Smooth muscle cell of the brain vasculature (primary cell): ENCODE measurements at places on chromosomes 13 and 19.

GRCh38 chr13:45678282-45678681, 23.8 kb upstream of the CBY2 start:
- DNase-seq, result no peak

- DNase-seq, result no peak
Observed at GRCh38 chr13:37615276-37615675, 16.7 kb upstream of the POSTN start.

DNA sequence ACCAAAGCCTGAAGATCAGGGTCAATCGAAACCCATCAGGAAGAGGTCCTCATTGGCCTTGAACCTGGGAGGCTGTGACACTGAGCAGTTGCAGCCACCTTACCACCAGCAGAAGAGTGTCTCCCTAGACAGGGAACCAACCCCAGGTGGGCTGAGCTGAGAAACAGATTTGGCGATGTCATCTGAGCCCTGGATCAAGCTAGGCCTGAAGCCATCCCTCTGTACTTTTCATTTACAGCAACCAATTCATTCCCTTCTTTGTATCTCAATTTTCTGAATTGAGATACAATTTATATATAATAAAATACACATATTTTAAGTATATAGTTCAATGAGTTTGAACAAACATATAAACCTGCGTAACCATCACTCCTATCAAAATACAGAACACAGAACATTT, 14.6 kb downstream of the RHPN2 start:
- no peak for DNase-seq

DNA sequence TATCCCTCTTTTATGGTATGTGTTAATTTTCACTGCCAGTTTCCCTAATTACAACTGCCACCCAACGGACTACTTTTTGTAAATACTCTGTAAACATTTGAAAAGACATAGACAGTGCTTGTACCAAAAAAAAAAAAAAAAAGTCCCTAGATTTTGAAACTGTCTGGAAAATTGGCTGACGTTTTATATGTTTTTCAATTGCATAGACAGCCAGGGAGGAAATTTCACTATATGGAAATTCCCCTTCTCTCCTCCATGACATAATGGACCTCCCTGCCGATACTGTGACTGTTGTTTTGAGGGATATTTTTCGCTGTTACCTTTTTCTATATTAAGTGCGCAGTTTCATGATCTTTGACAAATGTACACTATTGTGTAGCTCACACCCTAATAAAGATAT, 43.4 kb downstream of the C13orf42 start:
- DNase-seq, result no peak

GRCh38 chr13:22077764-22078163, 406.9 kb downstream of the FGF9 start:
- DNase-seq, result no peak

GRCh38 chr13:30529085-30529834, 63.5 kb upstream of the HMGB1 start:
- DNase-seq, result no peak

- DNase-seq, result no peak
Observed at GRCh38 chr19:12364391-12365235, 870 bp downstream of the ZNF442 start.

GRCh38 chr19:5579697-5580096, 11.9 kb upstream of the TINCR start:
- DNase-seq, result no peak

DNA sequence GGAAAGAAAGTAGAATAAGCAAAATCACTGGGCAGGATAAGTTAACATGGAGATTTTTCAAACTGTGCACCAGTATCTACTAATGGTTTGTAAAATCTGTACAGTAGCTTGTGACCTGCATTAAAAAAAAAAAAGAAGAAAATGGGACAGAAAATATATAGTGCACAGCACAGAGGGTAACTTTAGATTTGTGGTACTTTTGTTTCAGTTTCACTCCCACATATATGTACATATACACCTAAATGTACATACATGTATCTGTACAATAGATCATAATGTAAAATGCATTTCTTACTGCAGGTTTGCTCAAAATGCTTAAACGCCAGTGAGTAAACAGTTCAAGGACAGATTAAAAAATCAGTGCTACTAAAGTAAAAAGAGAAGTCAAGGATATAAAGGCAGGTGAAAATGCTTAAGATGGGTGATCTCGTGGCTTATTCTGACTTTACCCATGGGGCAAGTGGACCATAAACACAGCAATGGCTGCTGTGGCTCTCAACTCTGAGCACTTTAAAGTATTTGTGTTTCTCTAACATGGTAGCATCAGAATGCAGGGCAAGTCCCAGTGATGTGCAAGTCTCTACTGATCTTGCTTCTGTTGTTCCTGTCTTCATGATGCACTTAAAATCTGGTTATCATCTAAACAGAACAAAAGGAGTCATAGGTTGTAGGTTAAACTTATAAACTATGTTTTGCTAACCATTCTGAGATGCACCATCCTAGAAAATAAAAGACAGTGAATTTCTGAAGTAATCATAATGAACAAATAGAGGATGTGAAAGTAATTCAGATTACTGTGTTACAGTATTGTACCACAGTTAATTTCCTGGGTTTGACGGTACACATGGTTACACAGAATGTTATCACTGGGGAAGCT, 112.3 kb downstream of the MIPEP start:
- no peak for DNase-seq

DNA sequence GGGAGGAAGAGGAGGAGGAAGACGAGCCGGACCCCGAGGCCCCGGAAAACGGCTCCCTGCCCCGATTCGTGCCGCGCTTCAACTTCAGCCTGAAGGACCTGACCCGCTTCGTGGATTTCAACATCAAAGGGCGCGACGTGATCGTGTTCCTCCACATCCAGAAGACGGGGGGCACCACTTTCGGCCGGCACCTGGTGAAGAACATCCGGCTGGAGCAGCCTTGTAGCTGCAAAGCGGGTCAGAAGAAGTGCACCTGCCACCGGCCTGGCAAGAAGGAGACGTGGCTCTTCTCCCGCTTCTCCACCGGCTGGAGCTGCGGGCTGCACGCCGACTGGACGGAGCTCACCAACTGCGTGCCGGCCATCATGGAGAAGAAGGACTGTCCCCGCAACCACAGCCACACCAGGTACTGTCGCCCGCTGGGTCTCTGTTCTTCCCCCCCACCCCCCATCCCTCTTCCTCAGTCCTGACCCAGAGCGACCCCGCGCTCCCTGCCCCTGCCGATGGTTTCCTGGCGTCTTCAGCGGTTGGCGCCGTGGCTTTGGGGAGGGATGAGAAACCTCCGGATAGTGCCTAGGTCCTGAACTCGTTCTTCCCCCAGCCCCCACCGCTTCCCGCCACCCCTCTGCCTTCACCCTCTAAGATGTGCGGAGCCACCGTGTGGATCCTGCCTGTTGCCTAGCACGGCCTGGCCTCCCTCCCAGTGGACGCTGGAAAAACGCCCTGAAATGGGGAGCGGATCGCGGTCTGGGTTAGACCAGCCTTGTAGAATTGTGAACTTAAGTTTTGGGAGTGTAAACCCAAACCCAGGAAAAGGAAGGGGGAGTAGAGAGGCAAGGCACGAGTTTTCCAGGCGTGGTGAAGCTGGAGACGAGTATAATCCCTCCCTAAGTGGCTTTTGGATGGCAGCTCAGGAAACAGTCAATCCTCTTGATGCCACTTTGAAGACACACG, 1.5 kb downstream of the HS6ST3 start:
- no peak for DNase-seq

- DNase-seq, result no peak
Observed at GRCh38 chr19:45047188-45047797, 8.4 kb downstream of the CLASRP start.

DNA sequence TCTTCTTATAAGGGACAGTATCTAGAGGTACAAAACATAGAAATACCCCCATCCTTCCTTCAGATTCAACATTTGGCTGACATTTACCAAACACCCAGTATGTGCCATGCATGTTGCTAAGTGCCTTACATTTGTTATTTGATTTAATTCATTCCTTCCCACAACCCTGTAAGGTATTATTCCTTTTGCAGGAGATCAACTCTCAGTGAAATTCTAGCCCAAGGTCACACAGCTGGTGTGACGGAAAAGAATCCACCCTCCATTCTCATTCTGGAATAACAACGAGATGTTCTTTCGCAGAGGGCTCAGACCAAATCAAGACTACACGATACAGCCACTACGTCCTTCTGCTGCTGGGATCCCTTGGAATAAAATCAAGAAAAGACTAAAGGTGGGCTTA, 67.8 kb downstream of the C13orf42 start:
- DNase-seq, result no peak

GRCh38 chr13:23709536-23709935, 139.3 kb downstream of the TNFRSF19 start:
- no peak for DNase-seq

- DNase-seq, result no peak
Observed at GRCh38 chr19:17450264-17451075, 2.0 kb upstream of the TMEM221 start.

DNA sequence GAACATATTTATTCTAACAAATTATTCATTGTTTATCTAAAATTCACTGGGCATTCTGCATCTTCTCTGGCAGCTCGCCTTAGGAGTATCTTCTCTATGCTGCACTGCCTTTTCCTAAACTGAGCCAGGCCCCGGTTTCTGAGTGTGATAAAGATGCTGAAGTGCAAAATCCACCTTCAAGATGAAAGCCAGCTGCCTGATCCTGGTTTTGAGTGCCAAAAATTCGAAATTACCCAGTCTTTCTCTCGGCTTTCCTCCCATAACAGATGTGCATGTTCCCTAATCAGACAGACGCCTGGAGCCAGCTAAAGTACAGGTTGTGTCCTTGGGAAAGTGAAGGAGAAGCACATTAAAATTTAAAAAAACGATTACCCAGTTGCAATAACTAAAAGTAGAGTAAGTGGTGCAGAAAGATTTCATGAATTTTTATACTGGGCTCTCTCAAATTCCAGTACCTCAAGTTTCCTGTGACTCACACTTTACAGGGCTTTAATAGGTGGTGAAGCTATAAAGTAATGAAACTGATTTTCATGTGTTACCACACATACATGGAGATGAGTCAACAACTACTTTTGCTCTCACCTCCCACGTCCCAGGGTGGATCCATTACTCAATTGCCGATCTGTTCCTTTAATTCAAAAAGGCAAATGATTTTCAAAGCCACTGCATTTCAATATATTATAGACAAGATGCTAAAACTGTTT, 65.0 kb upstream of the GTF2F2 start:
- DNase-seq, result no peak

DNA sequence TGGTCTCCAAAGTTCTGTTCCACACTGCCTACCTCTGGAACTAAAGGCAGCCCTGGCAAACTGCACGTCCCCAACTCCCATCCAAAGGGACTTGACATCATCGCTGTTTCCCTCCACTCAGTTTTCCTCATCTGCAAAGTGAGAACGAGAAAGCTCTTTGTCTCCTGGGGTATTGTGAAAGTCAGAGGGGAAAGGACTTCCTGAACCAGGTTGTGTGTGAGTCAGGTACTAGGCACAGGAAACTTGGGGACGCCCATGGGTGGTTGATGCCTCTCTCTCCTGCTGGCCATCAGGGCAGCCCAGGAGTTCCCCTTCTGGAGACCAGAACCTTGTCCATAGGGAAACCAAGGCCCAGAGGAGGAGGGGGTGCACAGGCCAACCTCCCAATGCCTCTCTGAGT, 4.7 kb downstream of the CRLF1 start:
- DNase-seq, result no peak

DNA sequence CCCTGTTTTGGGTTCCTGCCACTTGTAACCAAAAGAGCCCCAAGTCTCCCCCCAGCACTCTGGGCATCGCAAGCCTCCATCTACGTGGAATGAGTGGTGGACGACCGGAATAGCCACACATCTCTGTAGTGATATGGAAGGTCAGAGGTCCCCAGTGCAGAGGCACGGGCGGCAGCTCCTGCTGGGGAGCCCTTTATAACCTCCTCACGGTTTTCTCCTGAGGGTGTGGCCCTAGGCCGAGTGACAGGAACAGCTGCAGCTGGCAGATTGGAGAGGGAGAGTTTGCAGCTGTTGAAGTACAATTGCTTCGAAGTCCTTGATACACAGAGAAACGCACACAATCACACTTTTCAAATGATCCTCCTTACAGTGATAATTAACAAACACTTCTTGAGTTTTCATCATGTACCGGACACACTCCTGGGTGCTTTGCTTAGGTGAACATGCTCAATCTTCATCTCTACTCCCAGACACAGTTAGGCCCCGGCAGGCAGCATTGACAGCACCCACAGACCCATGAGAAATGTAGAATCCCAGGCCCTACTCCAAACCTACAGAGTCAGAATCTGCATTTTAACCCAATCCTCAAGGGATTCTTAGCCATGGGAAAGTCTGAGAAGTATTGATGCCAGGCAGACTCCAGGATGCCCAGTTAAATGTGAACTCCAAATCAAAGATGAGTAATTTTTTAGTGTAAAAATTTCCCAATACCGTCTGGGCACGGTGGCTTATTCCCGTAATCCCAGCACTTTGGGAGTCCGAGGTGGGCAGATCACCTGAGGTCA, 4.9 kb upstream of the ZNF787 start:
- no peak for DNase-seq

- no peak for DNase-seq
Observed at GRCh38 chr13:105377452-105377851, 1158.0 kb downstream of the EFNB2 start.

DNA sequence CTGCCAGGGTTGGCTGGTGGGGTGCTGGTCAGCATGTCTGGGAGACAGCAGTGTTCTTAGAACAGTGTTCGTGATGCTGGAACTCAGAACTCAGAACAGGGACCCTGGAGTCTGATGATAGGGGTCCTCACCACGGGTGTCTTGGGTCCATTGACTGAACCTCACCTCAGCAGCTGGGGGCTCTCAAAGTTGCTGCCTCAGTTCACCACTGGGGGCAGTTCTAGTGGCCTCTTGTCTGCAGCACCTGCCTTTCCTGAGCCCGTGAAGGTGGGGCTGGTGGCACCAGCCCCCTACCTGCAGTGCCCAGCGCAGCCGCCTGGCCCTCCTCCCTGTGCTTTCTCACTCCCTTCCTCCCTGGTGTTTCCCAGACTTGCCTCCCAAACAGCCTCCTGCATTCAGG, 28.5 kb downstream of the SAFB start:
- no peak for DNase-seq

DNA sequence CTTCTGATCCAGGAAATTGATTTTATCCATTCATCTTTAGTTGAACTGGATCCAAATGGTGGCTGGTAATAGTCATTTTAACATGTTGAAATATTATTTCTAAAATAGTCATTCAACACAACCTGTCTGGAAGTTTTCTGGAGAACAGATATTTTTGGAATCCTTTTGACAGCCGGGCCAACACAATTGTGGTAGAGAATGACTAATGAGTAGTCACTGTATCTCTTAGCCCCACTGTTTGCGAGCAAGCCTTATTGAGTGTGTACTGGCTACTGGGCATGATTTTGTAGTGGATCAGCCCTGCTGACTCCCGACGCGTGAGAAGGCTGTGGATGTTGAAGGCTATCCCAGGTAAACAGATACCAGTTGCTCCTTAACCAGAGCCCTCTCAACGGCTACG, 383.4 kb downstream of the ZNF536 start:
- DNase-seq, result no peak

- no peak for DNase-seq
Observed at GRCh38 chr13:40552895-40553294, 113.5 kb downstream of the FOXO1 start.

DNA sequence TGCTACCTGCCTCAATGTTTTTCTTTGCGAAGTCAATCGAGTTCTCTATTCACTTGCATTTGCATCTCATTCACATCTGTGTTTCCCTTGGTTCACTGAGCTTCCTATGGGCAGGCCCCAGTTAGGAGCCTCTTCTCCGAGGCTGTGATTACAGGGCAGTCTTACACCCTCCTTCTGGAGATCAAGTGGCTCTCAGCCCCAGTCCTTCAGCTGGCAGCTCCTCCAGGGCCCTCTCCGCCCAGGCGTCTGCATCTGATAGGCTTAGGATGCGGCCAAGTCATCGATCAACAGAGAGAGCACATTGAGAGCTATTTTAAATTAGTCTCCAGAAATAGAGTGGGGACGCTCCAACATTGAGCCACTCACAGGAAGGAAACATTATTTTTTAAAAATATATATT, 44.2 kb downstream of the MBNL2 start:
- DNase-seq, result no peak
